ENCODE measurements at places on chromosomes 4 and X.

DNA sequence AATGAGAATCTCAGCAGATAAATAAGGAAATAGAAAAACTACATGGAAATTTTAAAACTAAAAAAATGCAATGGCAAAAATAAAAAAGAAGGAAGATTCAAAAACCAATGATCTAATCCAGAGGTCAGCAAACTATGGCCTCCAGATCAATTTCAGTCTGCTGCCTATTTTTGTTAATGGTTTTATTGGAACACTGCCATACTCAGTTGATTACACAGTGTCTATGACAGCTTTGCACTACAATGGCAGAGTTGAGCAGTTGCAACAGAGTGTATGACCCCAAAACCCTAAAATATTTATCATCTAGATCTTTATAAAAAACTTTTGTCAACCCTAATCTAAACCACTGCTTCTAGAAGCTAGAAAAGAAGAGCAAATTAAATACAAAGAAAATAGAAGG is 170.3 kb downstream of the RAB28 start:
- DNase-seq = no peak

GRCh38 chrX:112636951-112637581 is 42.7 kb downstream of the LHFPL1 start:
- DNase-seq = no peak

GRCh38 chr4:117421706-117422105 is 336.3 kb upstream of the TRAM1L1 start:
- no peak for DNase-seq

DNA sequence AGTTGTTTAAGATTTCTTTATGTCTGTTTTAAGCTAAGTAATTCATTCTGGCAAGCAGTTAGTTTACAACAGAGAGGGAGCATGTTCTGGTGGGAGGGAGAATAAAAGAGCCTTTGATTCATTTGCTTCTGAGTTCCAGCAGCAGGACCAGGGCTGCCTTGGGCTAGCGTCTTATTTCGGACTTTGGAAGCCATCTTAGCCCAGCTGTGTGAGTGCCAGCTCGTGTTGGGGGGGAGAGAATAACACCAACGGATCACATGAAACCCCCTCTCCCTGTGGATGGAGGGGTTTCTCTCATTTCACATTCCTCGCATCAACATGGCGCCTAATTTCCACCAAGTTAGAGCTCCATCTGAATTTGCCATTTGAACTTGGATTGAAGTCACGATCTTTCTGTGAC is 7.4 kb downstream of the GAB1 start:
- DNase-seq = no peak

- DNase-seq = no peak
Measured at GRCh38 chrX:131711478-131711867, 167.6 kb downstream of the OR13H1 start.

DNA sequence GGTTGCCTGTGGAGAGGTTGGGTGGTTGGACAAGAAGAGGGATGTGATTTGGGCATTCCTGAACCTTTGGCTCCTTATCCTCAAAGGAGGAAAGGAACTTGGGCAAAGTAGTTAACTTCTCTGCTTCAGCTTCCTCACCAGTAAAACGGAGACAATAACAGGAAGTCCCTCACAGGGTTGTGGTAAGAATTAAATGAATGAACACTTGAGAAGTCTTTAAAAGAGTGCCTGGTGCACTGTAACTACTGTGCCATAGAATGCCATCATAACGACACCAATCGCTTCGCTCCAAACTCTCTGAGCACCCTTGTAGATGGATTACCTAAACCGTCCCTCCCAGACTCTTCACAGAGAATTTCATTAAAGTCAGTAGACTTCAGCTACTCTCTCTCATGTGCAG is 10.5 kb downstream of the ZCCHC18 start:
- no peak for DNase-seq

- no peak for DNase-seq
Measured at GRCh38 chrX:34884817-34885216, 57.8 kb upstream of the FAM47B start.

DNA sequence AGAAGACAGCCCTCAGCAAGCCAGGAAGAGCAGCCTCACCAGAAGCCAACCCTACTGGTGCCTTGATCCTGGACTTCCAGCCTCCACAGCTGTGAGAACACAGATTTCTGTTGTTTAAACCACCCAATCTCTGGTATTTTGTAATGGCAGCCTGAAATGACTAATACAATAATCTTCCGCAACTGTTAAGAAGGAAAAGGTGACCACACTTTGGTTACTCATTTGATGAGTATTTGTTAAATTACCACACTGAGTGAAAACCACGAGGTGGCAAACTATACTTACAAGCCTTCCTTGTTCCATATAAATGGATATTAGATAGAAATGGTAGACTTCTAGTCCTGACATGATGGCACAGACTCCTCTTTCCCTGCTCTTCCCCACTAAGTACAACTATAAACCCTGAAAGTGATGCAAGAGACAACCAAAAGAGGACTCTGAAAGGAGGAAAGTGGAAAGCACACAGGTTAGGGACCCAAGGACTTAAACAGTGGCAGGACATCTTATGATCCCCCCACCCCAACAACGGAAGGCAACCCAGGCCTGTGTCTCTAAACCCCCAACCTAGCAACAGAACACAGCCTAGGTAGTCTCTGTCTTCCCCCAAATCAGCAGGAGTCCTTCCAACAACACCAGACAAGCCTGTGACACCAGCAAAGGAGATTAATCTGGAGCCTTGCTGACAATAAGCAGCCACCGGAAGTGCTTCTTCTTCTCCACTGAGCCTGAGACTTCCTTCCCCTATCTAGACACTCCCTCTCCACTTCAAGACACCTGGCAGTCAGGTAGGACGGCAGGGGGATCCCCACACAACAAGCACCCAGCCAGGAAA is 12.3 kb downstream of the ZNF182 start:
- no peak for DNase-seq

DNA sequence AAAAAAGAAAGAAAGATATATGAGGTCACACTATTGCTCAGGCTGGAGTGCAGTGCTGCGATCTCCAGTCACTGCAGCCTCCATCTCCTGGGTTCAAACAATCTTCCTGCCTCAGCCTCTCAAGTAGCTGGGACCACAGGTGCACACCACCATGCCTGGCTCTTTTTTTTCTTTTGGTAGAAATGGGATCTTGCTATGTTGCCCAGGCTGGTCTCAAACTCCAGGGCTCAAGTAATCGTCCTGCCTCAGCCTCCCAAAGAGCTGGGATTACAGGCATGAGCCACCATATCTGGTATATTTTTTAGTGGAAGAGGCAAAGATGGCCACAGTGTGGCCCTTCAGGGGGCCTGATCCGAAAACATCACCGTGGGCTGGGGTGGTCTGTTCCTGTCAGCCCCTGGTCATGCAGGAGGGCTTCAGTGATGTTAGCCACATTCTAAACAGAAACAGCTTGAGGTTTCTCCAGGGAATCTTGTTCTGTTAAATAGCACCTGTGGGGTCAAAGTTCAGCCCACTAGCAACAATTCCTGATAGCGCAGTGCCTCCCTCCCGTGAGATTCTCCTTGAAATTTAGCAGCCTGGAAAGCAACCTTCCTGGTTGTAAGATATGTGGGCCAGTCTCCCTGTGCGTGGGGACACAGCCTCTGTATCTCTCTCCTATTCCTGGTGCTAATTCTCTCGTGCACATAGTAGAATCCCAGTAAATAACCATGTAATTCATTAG is 7.3 kb upstream of the DHRSX start:
- DNase-seq = no peak

GRCh38 chrX:111145878-111146277 is 49.9 kb downstream of the PAK3 start:
- no peak for DNase-seq

- no peak for DNase-seq
Measured at GRCh38 chr4:87390551-87390890, 467 bp downstream of the HSD17B11 start.

- DNase-seq = no peak
Measured at GRCh38 chr4:119696963-119697362, 68.4 kb upstream of the PDE5A start.

DNA sequence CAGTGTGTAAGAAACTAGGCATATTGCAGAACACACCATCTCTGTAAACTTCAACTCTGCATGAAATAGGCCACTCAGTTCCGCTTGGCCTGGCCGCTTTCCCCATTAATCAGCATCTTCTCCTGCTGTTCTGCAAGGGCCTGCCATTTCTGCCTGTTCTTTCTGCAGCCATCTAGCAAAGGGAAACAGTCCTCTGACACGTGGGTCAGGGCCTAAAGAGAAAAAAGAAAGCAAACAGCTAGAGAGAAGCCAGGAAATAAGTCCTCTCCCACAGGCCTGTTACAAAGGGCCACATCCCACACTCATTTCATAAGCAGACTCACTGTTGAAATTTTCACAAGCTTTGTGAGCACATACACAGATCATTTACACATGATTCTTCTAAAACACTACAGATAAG is 130.1 kb downstream of the PDE5A start:
- DNase-seq = no peak

DNA sequence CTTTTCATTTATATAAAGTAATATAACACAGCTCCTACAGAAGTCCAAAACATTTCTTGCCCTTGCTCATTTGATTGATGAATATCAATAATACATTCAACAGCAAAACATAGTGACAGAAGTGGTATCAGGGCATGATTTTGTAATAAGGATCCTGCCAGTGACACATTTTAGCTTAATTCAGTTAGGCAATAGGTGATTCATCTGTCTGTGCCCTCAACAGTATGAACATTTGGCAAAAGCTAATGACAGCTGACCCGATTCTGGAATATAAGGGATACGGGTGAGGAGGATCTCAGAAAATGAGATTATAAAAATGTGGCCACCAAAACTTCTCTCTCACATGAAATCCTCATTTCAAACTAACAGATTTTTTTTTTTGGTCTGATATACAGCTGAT is 294.0 kb downstream of the CAMK2D start:
- DNase-seq = no peak

DNA sequence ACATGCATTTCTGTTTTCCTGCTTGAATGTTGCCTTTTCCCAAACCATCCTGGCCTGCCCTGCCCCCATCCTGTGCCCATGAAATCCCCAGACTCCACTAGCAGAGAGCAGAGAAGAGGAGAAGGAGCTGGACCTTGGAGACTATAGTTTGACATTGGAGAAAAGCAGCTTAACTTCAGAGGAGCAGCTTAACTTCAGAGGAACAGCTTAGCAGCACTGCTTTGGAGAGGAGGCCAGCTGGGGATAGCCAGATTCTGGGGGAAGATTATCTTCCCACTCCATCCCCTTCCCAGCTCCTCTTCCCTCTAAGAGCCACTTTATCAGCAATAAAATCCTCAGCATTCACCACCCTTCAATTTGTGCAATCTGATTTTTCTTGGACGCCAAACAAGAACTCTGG is 443.0 kb downstream of the PCDH10 start:
- DNase-seq = no peak

DNA sequence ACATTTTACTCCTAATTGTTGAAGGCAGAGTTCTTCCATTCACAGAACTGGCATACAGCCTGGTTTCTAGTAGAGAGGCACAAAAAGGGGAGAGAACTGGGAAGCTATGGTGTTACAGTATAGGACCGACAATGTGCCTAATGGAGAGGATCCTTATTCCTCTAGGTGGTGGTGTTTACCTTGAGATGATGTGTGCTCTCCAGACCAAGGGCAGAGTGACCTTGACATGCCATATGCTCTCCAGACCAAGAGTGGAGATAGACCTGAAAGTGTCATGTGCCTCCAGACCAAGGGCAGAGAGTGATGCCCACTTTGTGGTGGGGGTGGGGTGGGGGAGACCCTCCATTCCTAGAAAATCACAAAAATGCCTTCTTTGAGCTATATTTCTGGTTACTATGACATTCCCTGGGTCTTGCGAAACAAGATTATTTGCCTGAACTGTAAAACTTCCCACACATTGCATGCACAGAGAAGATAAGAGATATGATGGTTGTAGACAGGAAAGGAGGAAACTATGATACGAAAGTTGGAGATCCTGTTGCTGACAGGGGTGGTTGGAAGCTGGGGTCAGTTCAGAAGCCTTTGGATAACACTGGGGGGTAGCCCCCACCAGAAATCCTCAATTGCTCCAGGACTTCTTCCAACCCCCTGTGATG is 119.7 kb downstream of the TEX13C start:
- DNase-seq = no peak

- DNase-seq = peak; percentile 56
Measured at GRCh38 chrX:40201329-40201885, 103.6 kb upstream of the BCOR start.

DNA sequence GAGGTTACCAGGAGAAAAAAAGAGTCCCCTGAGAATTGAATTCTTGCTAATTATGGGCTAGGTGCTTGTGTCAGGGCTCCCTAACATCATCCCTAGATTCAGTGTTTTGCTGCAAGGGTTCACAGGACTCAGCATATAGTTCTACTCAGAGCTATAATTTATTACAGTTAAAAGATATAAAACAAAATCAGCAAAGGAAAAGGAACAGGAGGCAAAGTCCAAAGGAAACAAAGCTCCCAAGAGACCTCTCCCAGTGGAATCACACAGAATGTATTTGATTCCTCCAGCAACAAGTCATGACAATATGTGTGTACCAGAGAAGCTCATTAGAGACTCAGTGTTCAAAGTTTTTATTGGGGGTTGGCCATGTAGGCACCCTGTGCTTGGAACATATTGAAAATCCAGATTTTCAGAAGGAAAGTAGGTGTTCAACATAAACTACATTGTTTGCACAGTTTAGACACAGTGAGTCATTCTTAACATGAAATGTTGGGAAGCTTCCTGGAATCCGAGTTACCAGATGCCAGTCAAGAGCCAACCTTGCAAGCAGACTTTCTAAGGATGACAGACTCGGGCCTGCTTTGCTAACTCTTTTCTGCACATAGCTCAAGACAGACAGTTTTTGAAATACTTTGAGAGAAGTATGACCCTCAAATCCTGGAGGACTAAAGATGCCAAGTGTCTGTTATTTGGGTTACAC is 311.3 kb upstream of the EMCN start:
- DNase-seq = no peak

DNA sequence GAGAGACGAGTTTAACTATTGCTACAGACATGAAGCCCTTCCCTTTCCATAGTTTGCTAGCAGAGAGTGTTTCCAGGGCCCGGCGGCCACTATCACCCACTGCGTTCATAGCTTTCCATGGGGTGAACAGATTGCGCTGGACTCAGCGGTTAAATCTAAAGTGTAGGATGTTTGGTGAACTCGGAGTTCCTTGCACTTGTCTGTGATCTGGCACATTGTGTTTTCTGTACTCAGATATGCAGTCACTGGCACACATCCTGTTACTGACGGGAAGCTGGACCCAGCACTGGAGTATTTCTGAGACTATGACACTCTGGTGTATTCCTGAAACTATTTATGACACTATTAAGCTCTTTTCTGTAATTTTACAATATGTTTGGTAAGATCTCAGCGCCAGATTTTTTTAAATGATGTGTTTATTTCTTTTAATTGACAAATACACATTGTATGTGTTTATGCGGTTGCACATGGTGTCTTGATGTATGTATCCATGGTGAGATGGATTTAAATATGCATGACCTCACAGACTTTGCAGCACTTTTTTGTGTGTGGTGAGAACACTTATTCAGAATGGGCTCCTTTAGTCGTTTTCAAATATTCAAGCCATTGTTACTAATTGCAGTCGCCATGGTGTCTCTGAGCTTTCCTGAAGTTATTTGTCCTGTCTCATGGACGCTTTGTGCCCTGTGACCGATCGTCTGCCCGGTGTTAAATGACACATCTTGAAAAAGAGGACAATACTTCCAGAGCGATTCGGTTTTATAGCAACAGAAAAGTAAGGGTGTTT is 14.1 kb downstream of the CD99 start:
- no peak for DNase-seq

- DNase-seq = no peak
Measured at GRCh38 chr4:41429280-41429669, 108.7 kb upstream of the LIMCH1 start.
